ENCODE measurements at places on chromosomes 7 and 10. TPM values are rescaled to one million over a fixed set of nuclear protein-coding genes. Genes with fewer than 3 reads are reported as not detected.

Gene SAMD9
- total RNA-seq: 11.8 TPM

Gene KCP
- not detected for total RNA-seq

DNA sequence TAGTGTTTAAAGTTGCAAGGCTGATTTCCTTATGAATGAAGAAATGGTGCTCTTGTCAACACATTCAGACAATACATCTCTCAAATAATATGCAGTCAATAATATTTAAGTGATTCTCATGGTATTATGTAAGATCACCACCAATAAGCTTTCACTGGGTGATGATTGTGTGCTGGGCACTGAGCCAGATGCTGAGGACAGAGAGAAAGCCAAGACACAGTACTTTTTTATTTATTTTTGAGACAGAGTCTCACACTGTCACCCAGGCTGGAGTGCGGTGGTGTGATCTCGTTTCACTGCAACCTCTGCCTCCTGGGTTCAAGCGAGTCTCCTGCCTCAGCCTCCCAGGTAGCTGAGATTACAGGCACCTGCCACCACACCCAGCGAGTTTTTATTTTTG lies 130.6 kb upstream of the LSM8 start:
- DNase-seq: no peak
- H3K4me3 ChIP-seq: no peak overlapping the region
- H3K27ac ChIP-seq: no peak overlapping the region

DNA sequence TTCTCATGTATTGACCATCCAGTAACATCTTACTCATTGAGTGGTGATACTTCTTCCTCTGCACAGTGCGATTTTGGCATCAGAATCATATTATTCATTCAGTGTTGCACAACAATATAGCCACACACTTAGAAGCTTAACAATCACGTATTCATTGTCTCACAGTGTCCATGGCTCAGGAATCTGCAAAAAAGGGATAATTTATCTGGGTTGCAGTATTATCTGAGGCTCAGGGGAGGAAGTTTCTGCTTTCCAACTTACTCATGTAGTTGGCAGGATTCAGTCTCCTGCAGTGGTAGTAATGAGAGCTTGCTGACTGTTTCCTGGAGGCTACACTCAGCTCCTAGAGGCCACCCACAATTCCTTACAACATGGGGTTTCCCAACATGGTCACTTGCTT lies 803.6 kb downstream of the SORCS1 start:
- no peak for DNase-seq
- no peaks in the 10 kb centered on the region for H3K27me3 ChIP-seq
- H3K36me3 ChIP-seq: no peaks in the 10 kb centered on the region
- H3K4me3 ChIP-seq: no peak overlapping the region
- no peaks in the 10 kb centered on the region for H3K4me1 ChIP-seq
- no peak overlapping the region for H3K27ac ChIP-seq

- no peaks in the 10 kb centered on the region for H3K4me1 ChIP-seq
- DNase-seq: no peak
- H3K27ac ChIP-seq: no peak overlapping the region
- H3K36me3 ChIP-seq: no peaks in the 10 kb centered on the region
- no peaks in the 10 kb centered on the region for H3K27me3 ChIP-seq
- no peak overlapping the region for H3K4me3 ChIP-seq
Measured at GRCh38 chr10:127600479-127600878, 51.4 kb downstream of the NPS start.

Data from upper lobe of left lung (tissue), 6 donors.